Memory B cell (primary cell): ENCODE measurements at places on chromosomes 7 and 10.
A peak's percentile ranks its signal among the peaks of the same experiment; 100 is the strongest.

- no peaks in the 10 kb centered on the region for H3K4me1 ChIP-seq
- DNase-seq: no peak
- no peaks in the 10 kb centered on the region for H3K36me3 ChIP-seq
- H3K27me3 ChIP-seq: peaks cover 1% of the 10 kb centered on the region
- no peak overlapping the region for H3K27ac ChIP-seq
- H3K4me3 ChIP-seq: no peak overlapping the region
Measured at GRCh38 chr10:64090865-64091264, 569.7 kb downstream of the REEP3 start.

DNA sequence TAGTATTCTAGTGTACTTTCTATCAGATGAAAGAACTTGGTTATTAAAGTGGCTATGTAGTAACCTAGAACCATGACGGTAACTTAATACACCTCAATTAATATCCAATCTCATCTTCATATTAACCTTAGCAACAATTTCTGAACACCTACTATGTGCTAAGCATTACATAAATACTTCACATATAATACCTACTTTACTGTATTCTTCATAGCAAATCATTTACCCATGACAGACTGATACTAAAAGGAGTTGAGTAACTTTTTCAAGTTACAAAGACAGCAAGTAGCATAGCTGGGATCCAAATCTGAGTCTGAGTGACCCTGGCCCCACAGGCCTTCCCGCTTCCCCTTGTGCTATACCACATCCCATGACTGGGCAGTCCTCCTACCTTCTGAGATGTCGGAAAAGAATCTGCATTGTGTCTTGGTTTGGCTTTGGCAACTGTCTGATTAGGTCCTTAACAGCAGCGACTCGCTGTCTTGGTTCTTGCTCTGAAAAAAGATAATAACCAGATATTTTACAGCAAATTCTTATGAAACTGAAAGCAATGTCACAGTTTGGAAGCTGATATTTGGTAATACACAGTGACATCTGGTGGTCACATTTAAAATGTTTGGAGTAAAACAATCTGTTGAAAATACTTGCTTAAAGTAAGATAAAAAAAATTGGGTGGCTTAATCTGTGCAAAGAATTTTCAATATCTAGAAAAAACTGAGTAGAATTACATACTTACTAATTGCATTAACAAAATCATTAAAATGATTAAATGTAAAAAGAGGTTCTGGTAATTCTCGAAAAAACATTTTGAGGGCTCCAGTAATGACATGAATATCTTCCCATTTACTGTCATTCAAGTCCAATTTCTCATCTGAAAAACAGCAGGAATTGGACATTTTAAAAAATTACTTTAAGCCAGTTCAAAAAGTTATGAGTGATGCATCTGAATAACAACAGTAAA lies 120.1 kb downstream of the ARHGAP12 start:
- H3K27me3 ChIP-seq: no peaks in the 10 kb centered on the region
- peak; percentile 13 for DNase-seq
- H3K4me3 ChIP-seq: peak overlapping the region; percentile 43
- H3K27ac ChIP-seq: peak overlapping the region; percentile 70
- peaks cover 8% of the 10 kb centered on the region for H3K36me3 ChIP-seq
- peaks cover 5% of the 10 kb centered on the region for H3K4me1 ChIP-seq

GRCh38 chr10:947051-947450 lies 15.5 kb upstream of the LARP4B start:
- no peaks in the 10 kb centered on the region for H3K36me3 ChIP-seq
- peaks cover 11% of the 10 kb centered on the region for H3K27me3 ChIP-seq
- H3K27ac ChIP-seq: no peak overlapping the region
- peaks cover 23% of the 10 kb centered on the region for H3K4me1 ChIP-seq
- DNase-seq: no peak

- H3K36me3 ChIP-seq: no peaks in the 10 kb centered on the region
- no peaks in the 10 kb centered on the region for H3K4me1 ChIP-seq
- no peak for DNase-seq
- H3K4me3 ChIP-seq: no peak overlapping the region
Measured at GRCh38 chr7:80453699-80454340, 58.0 kb downstream of the GNAT3 start.

GRCh38 chr7:150388709-150389531 lies 9.8 kb downstream of the ZNF775 start:
- no peak overlapping the region for H3K27ac ChIP-seq
- H3K4me3 ChIP-seq: no peak overlapping the region
- peaks cover 3% of the 10 kb centered on the region for H3K36me3 ChIP-seq

- H3K27ac ChIP-seq: peak overlapping the region; percentile 18
- no peaks in the 10 kb centered on the region for H3K27me3 ChIP-seq
- H3K4me3 ChIP-seq: no peak overlapping the region
- no peaks in the 10 kb centered on the region for H3K36me3 ChIP-seq
Measured at GRCh38 chr10:114810926-114811325, 10.7 kb upstream of the FHIP2A start.

DNA sequence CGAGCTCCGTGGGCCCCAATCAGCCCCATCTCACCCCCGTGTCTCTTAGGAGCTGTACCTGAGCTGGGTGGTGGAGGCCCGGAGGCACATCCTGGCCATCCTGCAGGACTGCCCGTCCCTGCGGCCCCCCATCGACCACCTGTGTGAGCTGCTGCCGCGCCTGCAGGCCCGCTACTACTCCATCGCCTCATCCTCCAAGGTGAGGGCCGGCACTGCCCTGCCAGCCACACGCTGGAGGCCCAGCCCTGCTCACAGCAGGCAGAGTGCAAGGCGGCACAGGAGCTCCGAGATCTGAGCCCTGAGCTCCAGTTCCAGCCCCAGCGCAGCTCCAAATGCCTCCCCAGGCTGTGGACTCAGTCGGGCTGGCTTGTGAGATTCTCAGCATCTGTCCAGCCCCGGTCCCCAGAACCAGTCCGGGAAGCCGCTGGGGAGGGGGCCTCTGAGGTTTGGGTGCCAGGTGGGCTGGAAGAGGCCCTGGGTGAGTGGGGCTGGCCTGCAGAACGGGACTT lies 9.3 kb downstream of the TMEM120A start:
- no peak for DNase-seq
- no peak overlapping the region for H3K4me3 ChIP-seq
- peak overlapping the region; percentile 38 for H3K27ac ChIP-seq

DNA sequence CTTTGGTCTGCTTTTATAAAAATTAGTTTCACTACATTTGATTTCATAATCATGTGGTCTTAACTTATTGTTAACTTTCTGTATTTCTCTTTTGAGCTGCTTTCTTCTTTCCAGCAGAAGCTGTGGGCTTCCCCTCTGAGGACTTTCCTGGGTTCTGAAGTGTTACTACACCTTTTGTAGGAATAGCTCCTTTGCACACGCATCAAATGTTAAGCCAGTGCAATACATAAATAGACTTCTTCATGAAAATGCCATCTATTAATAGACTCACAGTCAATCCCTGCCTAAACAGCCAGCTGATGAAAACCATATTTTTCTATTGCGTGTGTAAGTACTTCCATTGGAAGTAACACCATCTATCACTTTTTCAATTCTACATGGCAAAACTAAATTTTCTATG lies 1.5 kb downstream of the ABCB4 start:
- H3K4me1 ChIP-seq: peaks cover 32% of the 10 kb centered on the region
- peak overlapping the region; percentile 85 for H3K4me3 ChIP-seq
- H3K36me3 ChIP-seq: peaks cover 6% of the 10 kb centered on the region
- no peaks in the 10 kb centered on the region for H3K27me3 ChIP-seq
- H3K27ac ChIP-seq: peak overlapping the region; percentile 94

DNA sequence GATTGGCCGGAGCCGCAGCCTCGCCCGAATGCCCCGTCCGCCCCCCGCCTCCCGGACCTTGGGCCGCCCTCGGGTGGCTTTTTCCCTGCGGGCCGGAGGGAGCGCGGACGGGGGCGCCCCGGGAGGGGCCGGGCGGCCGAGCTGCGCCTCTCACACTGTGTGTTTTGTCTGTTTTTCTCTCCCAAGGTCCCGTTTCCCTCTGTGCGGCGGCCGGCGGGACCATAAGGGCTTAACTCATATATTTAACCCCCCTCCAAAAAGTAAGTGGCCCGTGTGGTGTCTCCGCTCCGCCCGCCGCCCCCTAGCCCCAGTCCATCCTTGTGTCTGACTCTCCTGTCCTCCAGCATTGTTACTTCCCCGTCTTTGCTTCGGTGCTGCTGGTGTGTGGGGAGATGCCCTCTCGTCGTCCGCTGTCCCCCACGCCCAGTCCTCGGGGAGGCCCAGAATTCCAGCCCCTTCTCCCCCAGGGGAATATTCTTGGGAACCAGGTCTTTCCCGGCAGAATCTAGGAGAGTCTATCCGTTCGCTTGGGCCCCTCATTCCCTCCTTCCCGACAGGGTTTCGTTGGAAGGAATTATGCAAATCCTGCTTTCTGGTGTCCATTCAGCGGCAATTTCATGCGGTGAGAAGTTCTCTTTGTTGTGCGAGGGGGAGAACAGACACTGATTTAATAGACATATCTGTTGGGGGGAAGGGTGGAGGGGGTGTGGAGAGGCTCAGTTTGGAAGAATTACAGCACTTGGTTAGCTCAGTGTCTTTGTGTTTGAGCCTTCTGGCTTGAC lies 1.3 kb downstream of the LCOR start:
- peak overlapping the region; percentile 93 for H3K4me3 ChIP-seq

GRCh38 chr10:104928734-104929133 lies 287.6 kb downstream of the SORCS3 start:
- H3K27ac ChIP-seq: no peak overlapping the region
- H3K4me1 ChIP-seq: no peaks in the 10 kb centered on the region
- no peak overlapping the region for H3K4me3 ChIP-seq
- H3K36me3 ChIP-seq: no peaks in the 10 kb centered on the region
- DNase-seq: no peak

DNA sequence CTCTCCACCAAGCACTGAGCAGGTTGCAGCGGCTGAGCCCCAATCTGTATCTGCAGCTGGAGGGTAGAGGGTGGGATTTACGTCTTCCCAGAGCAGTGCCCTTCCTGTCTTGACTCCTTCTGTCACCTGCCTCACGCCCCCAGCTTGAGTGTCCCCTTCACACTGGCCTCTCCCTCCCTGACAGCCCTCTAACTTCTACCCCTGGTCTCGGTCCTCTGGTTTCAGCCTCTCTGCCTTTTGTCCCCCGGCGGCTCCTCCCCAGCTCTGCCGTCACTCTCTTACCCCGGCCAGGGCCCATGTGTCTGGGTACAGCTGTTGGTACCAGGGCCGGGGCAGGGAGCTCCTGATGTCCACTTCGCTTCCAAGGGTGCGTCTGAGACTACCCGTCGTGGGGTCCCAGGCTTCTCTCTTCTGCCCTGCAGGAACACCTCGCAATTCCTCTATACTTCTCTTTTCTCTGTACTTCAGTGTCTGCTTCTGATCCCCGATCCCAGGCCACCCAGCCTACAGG lies 654 bp downstream of the MUC3A start:
- H3K4me3 ChIP-seq: no peak overlapping the region
- no peaks in the 10 kb centered on the region for H3K4me1 ChIP-seq
- no peaks in the 10 kb centered on the region for H3K36me3 ChIP-seq

DNA sequence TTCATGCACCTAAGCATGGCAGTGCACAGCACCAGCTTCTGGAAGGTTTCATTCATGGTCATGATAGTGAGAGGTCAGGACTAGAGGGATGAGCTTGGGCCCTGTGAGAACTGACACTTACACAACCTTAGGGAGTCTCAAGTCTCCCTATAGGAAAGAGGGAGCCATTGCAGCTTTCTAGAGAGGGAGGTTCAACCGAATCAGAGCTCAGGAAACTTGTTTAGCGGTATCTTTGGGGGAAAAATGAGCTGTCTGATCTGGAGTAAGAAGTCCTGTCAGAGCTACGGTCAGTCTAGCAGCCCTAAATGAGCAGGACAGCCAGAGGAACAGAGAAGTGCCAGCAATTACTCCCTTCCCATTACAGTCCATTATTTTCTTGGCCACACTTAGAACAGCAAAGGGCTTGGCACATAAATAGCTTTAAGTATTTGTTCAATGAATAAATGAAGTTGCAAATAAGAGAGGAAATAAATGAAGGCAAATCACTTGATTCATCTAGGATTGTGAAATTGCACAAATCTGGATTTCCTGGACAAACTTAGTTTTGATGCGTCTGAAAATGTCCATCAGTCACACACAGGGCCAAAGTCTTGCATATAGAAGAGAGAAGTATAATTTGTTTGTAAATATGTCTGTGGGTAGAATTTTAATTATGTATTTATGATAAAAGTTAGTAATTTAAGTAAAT lies 262.0 kb downstream of the GLI3 start:
- H3K4me1 ChIP-seq: no peaks in the 10 kb centered on the region
- H3K27ac ChIP-seq: no peak overlapping the region
- H3K27me3 ChIP-seq: peaks cover 2% of the 10 kb centered on the region
- no peaks in the 10 kb centered on the region for H3K36me3 ChIP-seq

- H3K36me3 ChIP-seq: no peaks in the 10 kb centered on the region
- no peaks in the 10 kb centered on the region for H3K27me3 ChIP-seq
- peaks cover 19% of the 10 kb centered on the region for H3K4me1 ChIP-seq
- H3K27ac ChIP-seq: peak overlapping the region; percentile 23
- no peak for DNase-seq
Measured at GRCh38 chr10:69279110-69279509, 814 bp downstream of the HK1 start.

DNA sequence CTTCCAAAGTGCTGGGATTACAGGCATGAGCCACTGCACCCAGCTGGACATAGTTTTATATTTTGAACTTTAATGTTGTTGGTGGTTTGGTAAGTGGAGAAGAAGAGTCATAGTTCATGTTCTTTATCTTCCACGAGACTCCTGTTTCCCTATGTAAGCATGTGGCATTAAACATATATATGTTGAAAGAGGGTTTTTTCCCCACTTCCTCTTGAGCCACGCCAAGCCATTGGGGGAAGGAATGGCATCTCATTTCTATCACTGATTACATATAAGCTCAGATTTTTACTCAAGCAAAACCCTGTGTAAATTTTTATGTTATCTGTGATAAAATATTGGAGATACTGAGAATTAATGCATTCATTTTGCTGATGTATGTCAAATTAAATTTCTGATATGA lies 300.4 kb downstream of the PHF14 start:
- H3K27me3 ChIP-seq: no peaks in the 10 kb centered on the region
- H3K27ac ChIP-seq: no peak overlapping the region
- H3K4me1 ChIP-seq: no peaks in the 10 kb centered on the region
- no peaks in the 10 kb centered on the region for H3K36me3 ChIP-seq

- no peaks in the 10 kb centered on the region for H3K36me3 ChIP-seq
- no peak overlapping the region for H3K27ac ChIP-seq
- peaks cover 9% of the 10 kb centered on the region for H3K27me3 ChIP-seq
- H3K4me1 ChIP-seq: no peaks in the 10 kb centered on the region
Measured at GRCh38 chr10:34824870-34825269, 9.8 kb upstream of the PARD3 start.

DNA sequence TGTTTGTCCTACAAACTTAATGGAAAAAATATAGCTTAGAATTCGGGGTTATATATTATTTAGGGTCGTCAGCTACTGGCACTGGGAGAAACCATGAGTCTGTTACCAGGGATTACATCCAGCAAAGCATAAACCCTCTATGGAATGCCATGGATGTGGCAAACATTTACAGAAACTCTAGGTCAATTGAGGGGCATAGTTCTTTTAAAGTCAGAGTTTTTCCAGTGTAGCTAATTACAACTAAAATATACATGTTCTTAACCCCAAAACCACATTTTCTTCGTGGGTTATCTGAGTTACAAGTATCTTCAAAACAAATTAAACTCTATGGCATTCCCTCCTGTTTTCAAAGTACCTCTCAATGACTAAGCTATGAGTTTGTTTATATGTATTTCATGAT lies 99.3 kb upstream of the THSD7A start:
- no peaks in the 10 kb centered on the region for H3K27me3 ChIP-seq
- H3K4me1 ChIP-seq: no peaks in the 10 kb centered on the region

GRCh38 chr10:93115661-93116383 lies 42.1 kb downstream of the CYP26A1 start:
- H3K27me3 ChIP-seq: peaks cover 13% of the 10 kb centered on the region
- peak; percentile 55 for DNase-seq
- no peak overlapping the region for H3K4me3 ChIP-seq
- H3K36me3 ChIP-seq: no peaks in the 10 kb centered on the region
- no peak overlapping the region for H3K27ac ChIP-seq
